ENCODE measurements at places on chromosomes 7 and 10. TPM values are rescaled to one million over a fixed set of nuclear protein-coding genes. Genes with fewer than 3 reads are reported as not detected.

Gene NUDCD3
- 58.6 TPM for total RNA-seq

Gene IKZF1
- total RNA-seq = not detected

Gene AKR1D1
- not detected for total RNA-seq

Gene EGFR
- 105 TPM for total RNA-seq

Gene LAMB1
- 144 TPM for total RNA-seq

Gene BAIAP2L1
- total RNA-seq = 56.3 TPM

Gene PLAU
- 163 TPM for total RNA-seq

Gene FLNC
- 4.9 TPM for total RNA-seq

Gene TAS2R3
- total RNA-seq = not detected

Gene C10orf62
- not detected for total RNA-seq

Gene HDAC9
- total RNA-seq = 0.29 TPM

Gene WDR37
- total RNA-seq = 7.9 TPM

Gene OR2A1
- total RNA-seq = not detected

Gene GATA3
- total RNA-seq = 5.9 TPM

Gene TNKS2
- 26.7 TPM for total RNA-seq

Gene PIP
- not detected for total RNA-seq

Gene BHLHA15
- total RNA-seq = 0.66 TPM

Gene PRKG1
- not detected for total RNA-seq

Gene VPS26A
- 57.5 TPM for total RNA-seq

Gene CHN2
- total RNA-seq = not detected

Gene MSMB
- total RNA-seq = not detected

Gene HGF
- total RNA-seq = 0.13 TPM

Gene OR2A5
- total RNA-seq = not detected

Gene GSTO2
- total RNA-seq = 2.2 TPM

Gene MLXIPL
- total RNA-seq = 0.25 TPM

Gene ZPBP
- not detected for total RNA-seq

Gene ZNF680
- total RNA-seq = 2.5 TPM

Gene EPC1
- total RNA-seq = 21.6 TPM

Gene LIPJ
- not detected for total RNA-seq

Gene IDI2
- not detected for total RNA-seq

Gene HYAL4
- total RNA-seq = not detected

Gene IQUB
- total RNA-seq = 0.13 TPM

All from A549 treated with DMSO at 1 μM for 4 hours (cell line).